ENCODE measurements at places on chromosomes 4 and X.

DNA sequence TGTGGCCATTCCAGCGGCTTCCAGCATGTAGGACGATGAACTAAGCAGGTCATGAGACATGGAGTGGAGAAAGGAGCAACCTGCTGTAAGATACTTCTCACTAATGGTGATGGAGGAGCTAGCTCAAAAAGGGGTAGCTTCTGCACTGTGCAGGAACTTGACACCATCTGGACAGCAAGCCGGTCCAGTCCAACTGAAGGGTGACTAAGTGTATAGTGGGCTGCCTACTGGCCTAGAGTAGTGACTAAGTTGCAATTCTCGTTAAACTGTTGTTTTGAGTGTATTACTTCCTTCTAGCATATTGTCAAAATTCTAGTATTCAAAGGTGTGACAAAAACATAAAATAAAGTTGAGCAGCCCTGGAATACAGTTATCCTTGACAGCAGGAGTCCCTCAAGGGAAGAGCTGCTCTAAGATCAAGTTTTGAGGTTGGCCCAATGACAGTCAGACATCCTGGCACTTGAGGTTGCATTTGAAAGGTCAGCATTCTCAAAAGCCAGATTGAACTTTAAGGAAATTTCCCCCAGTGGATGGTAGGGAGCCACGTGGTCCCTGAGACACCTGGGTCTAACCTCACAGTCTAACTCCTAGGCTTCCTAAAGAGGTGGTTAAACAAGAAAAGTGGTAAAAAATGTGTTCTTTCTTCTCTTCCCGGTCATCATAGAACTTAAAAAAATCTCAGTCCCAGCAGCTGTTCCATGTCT is 8.0 kb downstream of the CETN2 start:
- DNase-seq = no peak

DNA sequence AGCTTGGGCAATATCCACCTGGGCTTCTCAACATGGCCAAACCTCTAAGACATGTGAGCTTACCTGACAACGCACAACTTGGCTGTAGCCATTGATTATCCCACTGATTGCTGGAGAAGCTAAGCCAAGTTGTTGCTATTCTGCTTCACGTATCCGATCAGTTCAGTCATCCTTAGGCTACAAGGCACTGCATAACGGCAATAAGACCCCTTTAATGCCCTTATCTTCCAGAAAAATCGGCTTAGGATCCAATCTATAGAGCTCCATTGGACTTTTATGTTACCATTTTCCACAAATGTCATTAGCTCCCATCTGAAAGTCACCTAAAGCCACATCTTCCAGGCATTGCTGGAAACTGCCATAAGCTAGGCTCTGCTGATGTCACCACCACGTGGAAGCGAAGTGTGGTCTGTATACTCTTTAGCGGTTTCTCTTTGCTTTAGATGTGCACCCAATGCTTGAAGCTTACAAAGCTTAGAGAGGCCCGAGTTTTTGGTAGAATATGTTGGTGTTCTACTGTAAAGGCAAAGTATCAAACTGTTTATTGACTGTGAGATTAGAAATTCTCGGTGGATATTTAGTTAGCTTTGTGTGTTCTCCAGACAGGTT is 163.1 kb downstream of the CPE start:
- no peak for DNase-seq

- no peak for DNase-seq
Measured at GRCh38 chrX:13764765-13765164, 30.2 kb downstream of the OFD1 start.

DNA sequence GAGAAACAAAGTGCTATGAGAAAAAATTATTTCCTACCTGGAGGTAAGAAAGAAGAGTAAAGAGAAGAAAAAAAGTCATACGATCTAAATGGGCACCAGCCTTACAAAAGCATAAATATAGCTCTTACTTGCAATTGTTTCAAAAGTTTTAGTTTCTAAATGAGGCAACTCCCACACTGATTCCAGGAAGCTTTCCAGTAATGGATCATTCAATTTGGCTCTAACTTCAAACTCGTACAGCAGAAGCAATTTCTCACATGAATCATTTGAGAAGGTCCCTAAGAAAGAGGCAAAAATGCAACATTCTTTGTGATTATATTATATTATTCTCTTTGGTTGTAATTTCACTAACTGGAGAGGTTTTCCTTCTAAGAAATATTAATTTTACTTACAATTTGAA is 109.9 kb downstream of the DLG3 start:
- no peak for DNase-seq

DNA sequence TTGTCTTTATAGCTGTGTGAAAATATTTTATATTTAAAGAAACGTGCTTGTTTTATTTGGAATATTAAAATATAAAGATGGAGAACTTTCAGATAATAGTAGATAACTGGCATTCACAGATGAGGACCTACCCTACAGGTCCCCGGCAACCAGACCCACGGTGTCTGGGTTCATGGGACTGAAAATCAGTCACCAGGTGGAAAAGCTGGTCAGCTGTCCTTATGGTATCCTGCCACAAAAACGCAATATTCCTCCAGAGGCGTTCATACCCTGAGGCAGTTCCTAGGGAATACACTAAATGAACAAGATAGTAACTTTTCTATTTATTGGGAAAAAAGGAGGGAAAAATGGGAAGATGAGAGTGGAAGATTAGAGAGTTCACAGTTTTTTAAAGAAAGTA is 1.2 kb downstream of the TLR6 start:
- no peak for DNase-seq

- no peak for DNase-seq
Measured at GRCh38 chr4:174080361-174080760, 203.1 kb downstream of the FBXO8 start.

GRCh38 chr4:186701273-186701672 is 22.4 kb downstream of the FAT1 start:
- no peak for DNase-seq

- DNase-seq = no peak
Measured at GRCh38 chrX:19375546-19375945, 31.8 kb downstream of the PDHA1 start.

- DNase-seq = no peak
Measured at GRCh38 chr4:164550989-164551712, 202.8 kb upstream of the SMIM31 start.

DNA sequence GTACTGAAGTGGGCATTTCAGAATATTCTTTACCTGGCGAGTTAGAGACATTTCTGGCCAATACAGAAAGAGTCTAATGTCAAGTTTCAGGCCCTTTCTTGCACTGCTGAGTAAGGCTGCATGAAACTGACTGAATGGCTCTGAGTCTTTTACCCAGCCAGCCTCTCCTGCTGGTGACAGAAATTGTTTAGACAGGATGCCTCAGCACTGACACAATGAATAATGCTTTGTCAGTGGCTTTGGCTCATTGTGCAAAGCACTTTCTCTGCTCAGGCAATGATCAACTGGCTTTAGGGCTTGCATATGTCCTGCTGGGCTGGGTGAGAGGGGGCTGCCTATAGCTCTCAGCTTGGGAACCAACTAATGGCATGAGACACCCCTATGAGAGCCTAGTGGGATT is 45.5 kb downstream of the CLNK start:
- no peak for DNase-seq

DNA sequence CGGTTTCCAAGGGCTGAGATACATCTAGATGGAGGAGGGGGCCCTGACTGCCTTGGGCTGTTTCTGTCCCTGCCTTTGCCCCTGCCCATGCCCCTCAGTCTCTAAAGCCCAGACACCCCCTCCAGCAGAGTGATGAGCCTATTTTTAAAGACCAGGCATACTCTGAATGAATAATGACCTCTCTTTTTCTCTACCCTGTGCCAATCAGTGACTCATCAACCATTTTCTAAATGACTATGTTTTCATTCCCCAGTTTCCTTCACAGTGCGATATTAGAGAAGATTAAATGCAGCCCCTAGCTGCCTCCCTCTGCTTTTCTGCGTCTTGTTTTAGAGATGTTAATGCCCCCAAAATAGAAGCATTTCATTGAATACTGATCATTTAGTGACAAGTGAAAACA is 15.5 kb upstream of the NHS start:
- no peak for DNase-seq

DNA sequence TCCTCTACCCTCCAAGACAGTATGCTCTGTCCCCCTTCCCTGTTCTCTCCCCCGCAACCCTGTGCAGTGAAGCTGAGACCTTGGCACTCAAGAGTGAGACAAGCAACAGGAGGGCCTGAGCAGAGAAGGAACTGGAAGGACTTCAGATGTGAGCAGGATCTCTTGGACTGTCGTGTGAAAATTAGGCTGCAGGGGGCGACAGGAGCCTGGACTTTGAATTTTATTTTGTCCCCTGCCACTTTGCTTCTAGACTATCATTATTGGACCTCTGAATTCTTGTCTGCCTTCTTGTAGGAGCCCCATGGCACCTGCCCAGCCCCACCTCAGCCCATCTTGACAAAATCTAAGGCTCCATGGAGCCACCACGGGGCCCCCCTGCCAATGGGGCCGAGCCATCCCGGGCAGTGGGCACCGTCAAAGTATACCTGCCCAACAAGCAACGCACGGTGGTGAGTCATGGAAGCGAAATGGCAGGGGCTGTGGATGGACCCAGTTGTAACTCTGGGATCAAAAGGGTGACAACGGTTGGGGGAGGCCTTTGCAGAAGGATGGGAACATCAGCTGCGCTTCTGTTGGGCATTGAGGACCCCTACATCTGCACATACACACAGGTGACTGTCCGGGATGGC is 1.7 kb downstream of the ARAF start:
- DNase-seq = no peak

GRCh38 chr4:57774171-57774570 is 664.0 kb upstream of the IGFBP7 start:
- no peak for DNase-seq

DNA sequence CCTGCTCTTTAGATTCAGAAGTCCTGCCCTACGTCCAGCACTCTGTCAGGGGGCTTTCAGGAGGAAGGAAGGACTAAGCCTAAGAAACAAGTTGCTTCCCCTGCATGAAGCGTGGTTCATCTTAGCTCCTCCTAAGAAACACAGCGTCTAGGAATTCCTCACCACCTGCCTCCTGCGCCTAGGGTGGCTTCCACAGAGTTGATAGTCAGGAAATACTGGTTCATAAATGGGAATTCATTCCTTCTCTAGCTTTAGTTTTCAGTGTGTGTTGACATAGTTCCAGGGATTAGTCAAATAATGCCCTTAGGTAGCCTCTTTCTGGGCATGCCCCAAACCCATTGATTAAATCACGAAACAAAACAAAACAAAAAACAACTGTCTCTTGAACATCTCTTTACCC is 1.7 kb upstream of the MXRA5 start:
- no peak for DNase-seq

GRCh38 chr4:15996773-15997172 is 33.8 kb upstream of the FGFBP2 start:
- DNase-seq = no peak

- DNase-seq = peak; percentile 50
Measured at GRCh38 chr4:38664706-38665401, 855 bp downstream of the KLF3 start.

- no peak for DNase-seq
Measured at GRCh38 chr4:108270466-108271450, 102.0 kb upstream of the LEF1 start.

- no peak for DNase-seq
Measured at GRCh38 chr4:52595001-52595400, 64.1 kb downstream of the USP46 start.

DNA sequence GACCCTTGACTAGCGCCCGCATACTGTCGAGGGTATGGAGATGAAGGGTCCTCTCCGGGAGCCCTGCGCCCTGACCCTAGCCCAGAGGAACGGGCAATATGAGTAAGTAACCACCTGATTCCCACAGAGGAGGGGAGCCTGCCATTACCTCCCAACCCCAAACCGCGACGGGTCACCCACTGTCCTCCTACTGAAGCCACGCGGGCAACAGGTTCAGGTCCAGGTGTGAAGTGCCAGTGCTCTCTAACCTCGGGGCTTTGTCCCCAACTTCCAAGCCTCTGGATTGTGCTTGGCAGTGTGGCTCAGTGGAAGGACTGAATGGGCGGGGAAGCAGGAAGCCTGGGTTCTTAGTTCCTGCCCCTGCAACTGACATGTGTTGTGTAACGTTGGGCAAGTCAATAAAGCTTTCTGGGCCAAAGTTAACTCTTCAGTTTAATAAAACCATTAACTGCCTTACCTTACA is 694 bp downstream of the OCRL start:
- DNase-seq = peak; percentile 56

All from HuH-7 (cell line).